Stimulated activated CD4-positive, alpha-beta T cell treated with anti-CD3 and anti-CD28 coated beads, TNF-alpha, amount 100 ng/mL, for 48 hours (primary cell): ENCODE measurements at places on chromosomes 3 and 15.

DNA sequence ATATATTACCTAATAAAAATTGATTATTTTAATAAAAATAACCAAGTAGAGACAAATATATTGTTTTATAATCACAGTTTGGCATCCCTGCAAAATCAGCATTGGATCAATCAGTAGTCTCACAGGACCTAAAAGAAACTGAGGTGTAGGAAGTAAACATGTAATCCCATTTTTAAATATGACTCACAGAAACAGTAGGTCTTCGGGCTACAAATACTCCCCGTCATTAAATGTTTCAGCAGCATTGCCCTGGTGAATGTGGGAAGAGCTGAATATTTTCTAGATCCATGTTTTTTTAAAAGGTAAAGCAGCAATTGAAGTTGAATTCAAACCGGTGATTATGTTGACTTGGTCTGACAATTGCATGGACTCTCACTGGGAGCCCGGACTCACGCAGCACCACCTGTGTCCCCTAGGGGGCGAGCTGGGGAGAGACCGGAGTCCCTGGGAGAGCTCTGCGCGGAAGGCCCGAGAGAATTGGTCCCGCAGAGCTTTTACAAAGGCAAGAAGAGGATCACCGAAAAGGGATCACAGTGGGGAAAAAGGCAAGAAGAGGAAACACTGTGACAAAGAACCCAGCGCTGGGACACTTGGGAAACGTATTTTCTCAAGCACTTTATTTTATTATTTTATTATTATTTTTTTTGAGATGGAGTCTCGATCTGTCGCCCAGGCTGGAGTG is 17.2 kb upstream of the USP3 start:
- peak; percentile 86 for DNase-seq

GRCh38 chr3:49627634-49628033 is 46.5 kb upstream of the APEH start:
- no peak for DNase-seq

GRCh38 chr3:59499000-59499399 is 449.2 kb upstream of the CFAP20DC start:
- no peak for DNase-seq

GRCh38 chr3:12139111-12139511 is 19.6 kb downstream of the TIMP4 start:
- no peak for DNase-seq

DNA sequence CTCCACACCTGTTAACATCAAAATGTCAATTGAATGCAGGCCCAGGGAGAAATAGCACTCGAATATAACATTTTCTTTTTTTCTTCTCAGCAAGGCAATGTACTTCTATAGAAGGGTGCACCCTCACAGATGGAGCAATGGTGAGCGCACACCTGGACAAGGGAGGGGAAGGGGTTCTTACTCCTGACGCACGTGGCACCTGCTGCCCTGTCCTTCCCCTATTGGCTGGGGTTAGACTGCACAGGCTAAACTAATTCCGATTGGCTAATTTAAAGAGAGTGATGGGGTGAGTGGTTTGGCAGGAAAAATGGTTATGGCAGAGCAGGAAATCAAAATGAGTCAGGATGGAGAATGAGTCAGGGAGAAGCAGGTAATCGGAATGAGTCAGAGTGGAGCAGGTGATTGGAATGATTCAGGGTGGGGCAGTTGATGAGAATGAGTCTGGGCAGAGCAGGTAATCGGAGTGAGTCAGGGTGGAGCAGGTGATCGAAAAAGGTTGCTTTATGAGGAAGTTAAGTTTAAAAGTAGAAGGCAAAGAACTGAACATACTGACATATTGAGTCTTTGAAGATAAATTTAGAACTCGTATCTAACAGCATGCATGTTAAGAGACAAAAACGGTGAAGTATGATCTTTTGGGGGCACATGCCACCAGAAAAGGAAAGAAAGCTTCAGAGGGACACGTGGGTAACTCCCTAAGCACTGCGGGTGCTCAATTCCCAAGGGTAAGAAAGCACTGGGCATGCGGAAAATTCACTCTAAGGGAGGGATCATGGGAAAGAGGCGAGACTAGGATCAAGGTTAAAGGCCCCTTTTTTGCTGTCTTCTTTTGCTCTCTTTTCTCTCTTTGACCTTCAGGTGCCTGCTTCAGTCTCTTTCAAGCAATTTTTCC is 72.9 kb upstream of the GALNT15 start:
- no peak for DNase-seq

DNA sequence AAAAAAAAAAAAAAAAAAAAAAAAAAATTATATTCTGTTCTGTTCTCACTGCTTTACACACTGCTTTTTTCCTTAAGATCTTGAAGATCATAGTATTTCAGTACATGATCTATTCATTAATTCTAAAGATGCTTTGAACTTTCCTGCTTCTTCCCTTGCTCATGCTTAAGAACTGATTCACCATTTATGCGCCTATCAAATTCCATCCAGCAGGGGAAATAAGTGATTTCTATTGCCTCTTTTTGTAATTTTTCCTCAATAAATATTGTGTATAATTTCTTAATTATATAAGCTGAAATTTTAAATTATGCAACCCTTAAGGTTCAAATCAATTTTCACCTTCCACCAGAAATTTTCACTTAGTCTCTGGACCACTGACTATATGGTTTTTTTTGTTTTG is 10.6 kb downstream of the DENND6A start:
- no peak for DNase-seq

GRCh38 chr15:75225951-75226732 is 24.5 kb downstream of the C15orf39 start:
- DNase-seq, result no peak

GRCh38 chr15:47618241-47618640 is 99.1 kb upstream of the SEMA6D start:
- DNase-seq, result no peak

DNA sequence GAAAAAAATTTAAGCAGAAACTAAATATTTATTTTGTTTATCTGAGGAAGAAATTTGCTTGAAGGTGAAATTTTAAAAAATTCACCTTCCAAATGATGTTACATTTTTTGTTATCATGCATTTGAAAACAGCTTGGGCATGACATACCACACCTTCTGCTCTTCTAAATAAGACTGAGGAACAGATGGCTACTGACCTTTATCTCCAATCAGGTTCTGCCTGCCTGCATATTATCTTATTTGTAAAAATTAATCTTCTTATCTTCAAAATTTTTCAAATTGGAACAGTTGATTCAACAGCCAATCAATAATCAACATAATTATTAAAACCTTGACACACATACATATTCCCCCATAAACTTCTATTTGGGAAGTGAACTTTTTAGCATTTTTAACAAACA is 641.8 kb upstream of the ZNF385D start:
- no peak for DNase-seq
